NCI-H187 (cell line): ENCODE measurements at places on chromosomes 3 and 15.

DNA sequence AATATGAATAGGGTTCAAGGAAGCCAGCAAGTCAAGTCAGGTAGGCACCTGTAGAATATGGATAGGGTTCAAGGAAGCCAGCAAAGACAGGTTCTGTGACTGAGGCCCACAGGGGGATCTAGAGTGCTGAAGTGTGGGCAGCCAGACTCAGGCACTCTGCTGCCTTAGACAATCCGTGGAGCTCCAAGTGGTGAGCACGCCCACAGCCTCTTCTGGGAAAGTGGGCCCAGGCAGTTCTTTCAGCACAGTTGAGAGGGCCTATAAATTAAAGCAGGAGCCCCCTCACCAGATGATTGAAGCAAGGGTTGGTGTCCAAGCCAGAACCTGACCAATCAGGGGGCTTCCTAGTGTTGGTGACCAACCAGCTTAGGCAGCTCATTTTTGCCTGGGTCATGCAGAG lies 51.0 kb downstream of the ANP32A start:
- DNase-seq: no peak

- DNase-seq: no peak
These were observed 309.9 kb downstream of the CLSTN2 start for GRCh38 chr3:140244893-140245292.

DNA sequence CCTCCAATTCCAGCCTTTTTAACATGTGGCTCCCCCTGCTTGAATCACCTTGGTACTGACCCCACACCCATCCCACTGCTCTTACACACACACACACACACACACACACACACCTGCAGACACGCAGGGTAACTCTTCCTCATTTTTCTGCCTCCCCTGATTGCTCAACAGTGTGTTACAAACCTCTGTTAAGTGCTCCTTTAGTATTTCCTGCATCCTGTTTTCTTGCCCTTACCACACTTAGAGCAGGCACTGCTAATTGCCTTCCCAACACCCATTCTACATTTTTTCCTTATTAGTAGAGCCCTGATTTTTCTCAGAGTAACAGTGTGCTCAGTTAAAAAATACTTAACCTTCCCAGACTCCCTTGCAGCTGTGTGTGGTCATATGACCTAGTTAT lies 184.0 kb downstream of the EBLN2 start:
- no peak for DNase-seq

DNA sequence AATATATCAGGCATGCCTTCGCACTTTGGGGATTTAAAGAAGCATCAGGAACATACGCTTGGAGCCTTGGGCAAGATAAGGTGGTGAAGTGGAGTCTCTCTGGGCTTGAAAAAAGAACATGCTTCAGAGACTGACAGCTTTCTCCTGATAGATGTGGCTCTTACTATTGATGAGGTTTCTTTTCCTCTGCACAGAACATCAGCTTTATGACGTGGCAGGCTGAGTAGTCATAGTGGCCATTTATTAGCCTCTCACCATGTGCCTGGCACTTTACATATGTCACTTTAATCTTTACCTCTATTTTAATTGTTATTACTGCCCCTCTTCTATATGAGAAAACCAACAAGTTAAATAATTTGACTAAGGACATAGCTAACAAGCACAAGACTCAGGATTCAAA lies 19.0 kb upstream of the LRRC58 start:
- DNase-seq: no peak

GRCh38 chr3:81910244-81910852 lies 148.9 kb upstream of the GBE1 start:
- no peak for DNase-seq

- no peak for DNase-seq
These were observed 894 bp upstream of the ANKRD63 start for GRCh38 chr15:40283615-40284300.

- no peak for DNase-seq
These were observed 54.5 kb upstream of the GATA2 start for GRCh38 chr3:128547368-128547987.

GRCh38 chr15:48823237-48823636 lies 12.4 kb upstream of the CEP152 start:
- DNase-seq: no peak

DNA sequence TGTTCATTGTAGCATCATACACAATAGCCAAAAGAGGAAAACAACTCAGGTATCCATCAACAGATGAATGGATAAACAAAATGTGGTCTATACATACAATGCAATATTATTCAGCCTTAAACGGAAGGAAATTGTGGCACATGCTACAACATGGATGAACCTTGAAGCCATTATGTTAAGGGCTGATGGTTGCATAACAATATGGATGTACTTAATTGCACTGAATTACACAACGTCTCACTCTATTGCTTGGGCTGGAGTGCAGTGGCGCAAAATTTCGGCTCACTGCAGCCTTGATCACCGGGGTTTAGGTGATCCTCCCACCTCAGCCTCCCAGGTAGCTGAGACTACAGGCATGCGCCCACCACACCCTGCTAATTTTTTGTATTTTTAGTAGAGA lies 7.0 kb upstream of the TMEM62 start:
- DNase-seq: no peak

GRCh38 chr3:45134758-45135521 lies 11.2 kb downstream of the CDCP1 start:
- DNase-seq: no peak

- no peak for DNase-seq
These were observed 3.6 kb downstream of the HGD start for GRCh38 chr3:120678331-120678947.

DNA sequence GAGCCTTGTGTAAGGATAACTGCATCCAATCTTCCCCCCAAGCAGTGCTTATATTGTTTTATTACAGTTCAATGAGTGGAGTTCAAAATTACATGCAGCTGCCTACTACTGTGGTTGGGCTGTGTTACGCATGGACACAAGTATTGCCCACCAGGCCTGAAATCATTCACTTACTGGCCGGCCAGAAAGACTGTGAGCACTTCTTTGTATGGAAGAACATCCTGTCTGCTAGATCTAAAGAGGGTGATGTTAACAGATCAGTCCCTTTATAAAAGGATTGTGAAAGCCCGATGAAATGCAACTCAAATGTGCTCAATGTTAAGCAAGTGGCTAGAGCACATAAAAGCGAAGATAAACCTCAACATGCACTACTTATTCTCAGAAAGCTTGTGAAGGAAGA lies 132.5 kb downstream of the FOXP1 start:
- no peak for DNase-seq

GRCh38 chr3:175748087-175748730 lies 889.1 kb downstream of the NAALADL2 start:
- DNase-seq: no peak
